Posterior cingulate gyrus (tissue), 11 donors: ENCODE measurements at places on chromosomes 7 and 10.

- DNase-seq: no peak
Observed at GRCh38 chr10:75283671-75284470, 48.1 kb upstream of the COMTD1 start.

- DNase-seq: no peak
Observed at GRCh38 chr7:135645296-135645904, 16.9 kb upstream of the STMP1 start.

GRCh38 chr7:121313220-121313792 is 15.5 kb upstream of the WNT16 start:
- DNase-seq: no peak

DNA sequence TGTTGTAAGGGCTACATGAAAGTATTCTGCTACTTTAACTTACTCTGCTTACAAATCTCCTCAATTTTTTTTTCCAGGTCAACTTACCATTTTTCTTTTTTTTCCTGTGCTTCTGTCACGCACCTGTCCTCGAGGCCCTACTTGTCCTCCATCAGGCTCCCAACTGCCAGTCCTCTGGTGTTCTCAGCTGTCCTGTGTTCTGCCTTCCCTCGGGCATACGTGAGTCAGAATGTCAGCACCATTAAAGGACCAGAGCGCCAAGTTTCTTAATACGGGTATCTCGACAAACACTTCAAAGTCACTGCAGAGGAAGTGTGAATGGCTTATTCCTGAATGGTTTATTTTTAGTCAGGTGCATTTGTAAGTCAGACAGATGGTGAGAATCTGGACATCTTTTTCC is at the start of gene TEX47:
TEX47 (minus strand) TSS at position 185 of the 400 bp plus-strand sequence. CDS start 795 bp downstream, outside the sequence.
- peak; percentile 14 for DNase-seq
